ENCODE measurements at places on chromosomes 3 and 15.

DNA sequence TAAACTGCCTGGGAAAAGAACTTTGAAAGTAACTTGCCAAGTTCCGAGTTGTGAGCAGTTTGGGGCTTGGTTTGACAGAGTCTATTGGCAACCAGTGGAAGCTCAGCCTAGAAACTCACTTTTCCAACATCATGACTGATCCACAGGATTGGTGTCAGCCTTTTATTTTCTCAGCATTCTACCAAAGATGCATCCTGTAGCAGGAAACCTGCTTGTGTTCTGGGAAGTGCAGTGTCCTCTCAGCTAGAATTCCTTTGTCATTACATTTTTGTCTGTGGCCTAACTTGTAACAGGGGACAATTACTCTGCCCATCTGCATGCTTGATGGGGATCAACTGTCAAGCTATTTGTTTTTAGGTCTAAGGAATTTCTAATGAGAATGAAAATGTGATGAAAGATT lies 116.7 kb upstream of the LMOD3 start:
- no peak for DNase-seq

- no peak for DNase-seq
Observed at GRCh38 chr3:197367081-197367780, 68.8 kb upstream of the DLG1 start.

GRCh38 chr15:87154761-87155160 lies 1075.1 kb downstream of the AGBL1 start:
- no peak for DNase-seq

- DNase-seq = no peak
Observed at GRCh38 chr15:90924375-90924774, 8.0 kb downstream of the HDDC3 start.

DNA sequence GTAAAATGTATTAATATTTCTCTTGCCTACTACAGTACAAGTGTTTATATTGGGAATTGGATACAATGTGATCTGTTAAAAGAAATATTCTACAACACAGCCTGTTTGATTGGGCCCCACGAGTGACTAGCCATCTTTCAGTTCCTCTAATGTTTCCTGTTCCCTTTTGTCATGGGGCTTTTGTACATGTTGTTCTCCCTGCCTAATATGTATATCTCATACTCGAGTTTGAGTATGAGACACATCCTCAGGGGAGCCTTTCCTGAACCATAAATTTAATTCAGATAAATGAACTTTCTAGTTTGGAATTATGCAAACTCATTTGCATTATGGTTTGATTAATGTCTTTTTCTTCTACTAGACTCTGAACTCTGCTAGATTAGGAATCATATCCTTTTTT lies 65.5 kb downstream of the MEF2A start:
- no peak for DNase-seq

GRCh38 chr3:46538803-46539442 lies 27.2 kb downstream of the LRRC2 start:
- no peak for DNase-seq

Data from NCI-H2171 treated with DMSO at 0.1 percent for 48 hours (cell line).